ENCODE measurements at places on chromosomes 5 and 9. TPM values are rescaled to one million over a fixed set of nuclear protein-coding genes. Genes with fewer than 3 reads are reported as not detected.

ARRDC3 gene
- 31.6 TPM for total RNA-seq

OLFM1 gene
- total RNA-seq: not detected

SARDH gene
- 4.5 TPM for total RNA-seq

OR1Q1 gene
- not detected for total RNA-seq

ZNF879 gene
- total RNA-seq: 2.9 TPM

PCDHA9 gene
- total RNA-seq: not detected

RASGRF2 gene
- total RNA-seq: 0.46 TPM

GRIN3A gene
- not detected for total RNA-seq

ADGRV1 gene
- total RNA-seq: not detected

LCN12 gene
- total RNA-seq: not detected

GOLPH3 gene
- total RNA-seq: 90.4 TPM

C5orf34 gene
- total RNA-seq: 2.2 TPM

PCDHB12 gene
- 0.64 TPM for total RNA-seq

RANBP17 gene
- total RNA-seq: 4.8 TPM

ACOT12 gene
- not detected for total RNA-seq

FLT4 gene
- total RNA-seq: not detected

LCP2 gene
- total RNA-seq: not detected

ARHGEF39 gene
- total RNA-seq: 1.4 TPM

ISL1 gene
- total RNA-seq: 3.8 TPM

OBP2B gene
- total RNA-seq: not detected

Measured in HFFc6 (cell line).